ENCODE measurements at places on chromosomes 7 and 10. TPM values are rescaled to one million over a fixed set of nuclear protein-coding genes. Genes with fewer than 3 reads are reported as not detected.

Gene CFAP46
- total RNA-seq = not detected

- DNase-seq = no peak
These were observed 516.8 kb downstream of the ACTR3B start for GRCh38 chr7:153276394-153276793.

Gene PTPRZ1
- total RNA-seq = not detected

Gene ABCB4
- total RNA-seq = not detected

Gene SYT15
- total RNA-seq = 1.4 TPM

Gene CCDC172
- total RNA-seq = not detected

GRCh38 chr7:64504581-64505120, 58.2 kb downstream of the ZNF680 start:
- no peak for DNase-seq

DNA sequence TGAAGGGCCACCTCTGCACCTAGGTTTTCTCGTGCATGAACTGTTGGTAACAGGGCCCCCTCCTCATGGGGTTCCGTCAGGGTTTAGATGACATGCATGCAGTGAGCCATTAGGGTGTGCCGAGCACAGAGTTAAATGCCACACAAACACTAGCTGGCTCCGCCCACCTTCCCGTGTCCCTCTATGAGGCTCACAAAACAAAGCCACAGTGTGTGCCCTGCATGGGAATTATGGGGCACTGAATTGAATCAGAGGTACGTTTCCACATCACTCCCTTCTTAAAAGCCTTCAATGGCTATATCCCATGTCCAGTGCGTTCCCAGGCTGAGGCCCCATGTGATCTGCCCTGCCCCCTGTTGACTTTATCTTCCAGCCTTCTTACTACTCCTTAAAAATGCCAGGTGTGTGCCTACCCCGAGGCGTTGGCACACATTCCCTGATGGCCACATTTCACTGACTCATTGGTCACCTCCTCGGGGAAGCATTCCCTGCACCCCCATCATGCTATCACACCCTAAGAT, 35.7 kb downstream of the GSDME start:
- DNase-seq = no peak

Gene MALRD1
- total RNA-seq = not detected

DNA sequence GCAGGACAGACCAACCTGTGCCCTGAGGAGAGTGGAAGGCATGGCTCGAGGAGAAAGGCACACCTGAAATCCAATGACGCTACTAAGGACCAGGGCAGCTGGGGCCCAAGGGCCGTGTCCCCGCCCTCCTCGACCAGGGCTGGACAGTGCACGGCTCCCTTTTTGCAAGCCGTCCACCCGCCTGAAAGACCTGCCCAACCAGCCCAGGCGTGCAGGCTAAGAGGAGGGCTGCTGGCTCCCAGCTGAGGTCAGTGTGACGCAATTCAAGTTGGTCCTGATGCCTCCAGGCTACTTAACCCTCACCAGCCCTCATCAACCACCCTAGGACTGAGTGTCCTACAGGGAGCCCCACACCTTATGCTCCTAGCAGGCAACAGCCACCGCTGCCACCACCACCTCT, 69.3 kb downstream of the DLG5 start:
- no peak for DNase-seq

GRCh38 chr7:41574377-41574776, 128.5 kb downstream of the INHBA start:
- no peak for DNase-seq

Gene ASL
- total RNA-seq = 27.0 TPM

GRCh38 chr10:127781412-127781811, 44.4 kb downstream of the FOXI2 start:
- no peak for DNase-seq

GRCh38 chr7:125218076-125218475, 288.5 kb upstream of the POT1 start:
- DNase-seq = no peak

Gene ARID5B
- 25.4 TPM for total RNA-seq

- DNase-seq = no peak
These were observed 75.3 kb downstream of the HIP1 start for GRCh38 chr7:75663302-75663907.

All from activated naive CD8-positive, alpha-beta T cell treated with anti-CD3 and anti-CD28 coated beads, Interleukin-2, amount 10 ng/mL, durations not matched to agents 7 days and 5 days (primary cell).